Type B pancreatic cell (in vitro differentiated cells): ENCODE measurements at places on chromosomes 11 and 22. TPM values are rescaled to one million over a fixed set of nuclear protein-coding genes. Genes with fewer than 3 reads are reported as not detected.

DNA sequence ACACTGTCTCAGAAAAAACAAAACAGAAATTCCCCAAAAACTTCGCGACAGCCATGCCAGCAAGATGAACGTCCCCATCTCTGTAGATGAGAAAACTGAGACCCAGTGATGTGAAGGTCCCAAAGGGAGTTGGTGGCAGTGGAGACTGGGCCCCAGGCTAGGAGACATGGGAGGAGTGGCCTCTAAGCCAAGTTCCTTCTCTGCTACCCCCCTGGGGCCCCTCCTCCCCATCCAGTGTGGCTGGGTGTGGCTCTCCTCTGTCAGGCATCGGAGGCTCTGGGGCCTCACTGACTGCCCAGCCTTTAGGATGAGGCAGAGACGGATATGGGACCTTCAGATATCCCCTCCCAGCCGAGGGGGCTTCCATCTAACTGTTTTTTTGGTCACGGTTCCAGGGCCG lies 9.8 kb downstream of the RELT start:
- peak overlapping the region; percentile 66 for H3K27ac ChIP-seq
- DNase-seq: no peak
- no peak overlapping the region for H3K4me3 ChIP-seq
- H3K27me3 ChIP-seq: no peaks in the 10 kb centered on the region
- no peaks in the 10 kb centered on the region for H3K36me3 ChIP-seq

GRCh38 chr11:57905439-57905838 lies 118.2 kb upstream of the OR9Q1 start:
- no peaks in the 10 kb centered on the region for H3K27me3 ChIP-seq
- H3K4me1 ChIP-seq: peaks cover 6% of the 10 kb centered on the region
- H3K4me3 ChIP-seq: peak overlapping the region; percentile 39
- DNase-seq: no peak
- peak overlapping the region; percentile 50 for H3K27ac ChIP-seq

DNA sequence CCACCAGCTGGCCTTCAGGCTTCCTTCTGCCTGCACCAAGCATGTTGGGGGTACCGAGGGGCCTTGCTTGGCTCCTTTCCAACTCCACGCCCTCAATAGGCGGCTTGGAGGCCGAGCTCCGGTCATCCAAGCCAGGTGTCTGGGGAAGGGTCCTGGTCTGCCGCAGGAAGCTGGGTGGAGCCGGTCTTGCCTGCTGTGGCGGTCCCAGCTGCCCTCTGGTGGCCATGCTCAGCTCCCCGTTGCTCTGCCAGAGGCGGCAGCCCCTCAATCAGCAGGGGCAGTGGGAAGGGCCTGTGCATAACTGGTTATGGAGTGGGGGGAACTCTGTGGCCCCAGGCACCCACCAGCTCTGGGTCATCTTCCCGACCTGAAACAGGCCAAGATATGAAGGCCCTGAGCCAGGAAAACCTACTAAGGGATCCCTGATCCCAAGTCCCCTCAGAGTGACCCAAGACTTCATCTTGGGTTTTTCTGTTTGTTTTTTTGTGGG lies 3.2 kb downstream of the ARVCF start:
- no peak overlapping the region for H3K27ac ChIP-seq
- H3K4me3 ChIP-seq: no peak overlapping the region
- DNase-seq: no peak
- no peaks in the 10 kb centered on the region for H3K36me3 ChIP-seq

GRCh38 chr11:63611395-63611747 lies 2.9 kb downstream of the PLAAT3 start:
- peak overlapping the region; percentile 52 for H3K27ac ChIP-seq
- peak overlapping the region; percentile 66 for H3K4me3 ChIP-seq
- peaks cover 15% of the 10 kb centered on the region for H3K27me3 ChIP-seq
- DNase-seq: no peak

GRCh38 chr11:88203604-88204003 lies 28.4 kb upstream of the RAB38 start:
- DNase-seq: no peak
- H3K27ac ChIP-seq: no peak overlapping the region
- no peak overlapping the region for H3K4me3 ChIP-seq
- H3K4me1 ChIP-seq: no peaks in the 10 kb centered on the region

DNA sequence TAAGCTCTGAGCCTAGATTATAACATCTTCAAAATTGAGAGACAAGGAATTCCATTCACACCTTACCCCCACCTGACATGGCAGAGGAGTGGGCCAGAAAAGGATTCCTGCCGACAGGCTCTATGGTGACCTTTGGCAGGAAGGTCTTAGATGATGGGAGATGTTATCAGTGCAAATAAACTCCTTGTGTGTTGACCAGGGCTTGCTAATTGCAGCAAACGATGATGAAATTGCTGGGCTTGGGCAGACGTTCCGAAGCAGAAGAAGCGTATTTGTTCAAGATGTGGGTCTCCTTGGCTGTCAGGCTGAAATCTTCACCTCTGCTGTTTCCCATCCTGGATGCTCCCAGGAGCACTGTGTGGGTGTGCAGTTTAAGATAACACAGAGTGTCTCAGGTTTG lies 183.7 kb upstream of the CADM1 start:
- DNase-seq: no peak
- H3K27ac ChIP-seq: no peak overlapping the region
- peaks cover 38% of the 10 kb centered on the region for H3K27me3 ChIP-seq
- peaks cover 6% of the 10 kb centered on the region for H3K36me3 ChIP-seq
- H3K4me1 ChIP-seq: peaks cover 3% of the 10 kb centered on the region

- H3K4me1 ChIP-seq: no peaks in the 10 kb centered on the region
- H3K27me3 ChIP-seq: no peaks in the 10 kb centered on the region
- peaks cover 11% of the 10 kb centered on the region for H3K36me3 ChIP-seq
- no peak overlapping the region for H3K27ac ChIP-seq
- no peak overlapping the region for H3K4me3 ChIP-seq
Observed at GRCh38 chr11:27339941-27340340, 23.1 kb downstream of the CCDC34 start.

GRCh38 chr11:3849297-3849874 lies 6.1 kb upstream of the STIM1 start:
- no peak overlapping the region for H3K27ac ChIP-seq
- no peaks in the 10 kb centered on the region for H3K36me3 ChIP-seq
- no peak overlapping the region for H3K4me3 ChIP-seq
- H3K4me1 ChIP-seq: peaks cover 5% of the 10 kb centered on the region
- DNase-seq: no peak

GRCh38 chr11:73577496-73577917 lies 20.4 kb downstream of the FAM168A start:
- no peak overlapping the region for H3K27ac ChIP-seq
- no peaks in the 10 kb centered on the region for H3K27me3 ChIP-seq
- H3K4me1 ChIP-seq: peaks cover 24% of the 10 kb centered on the region
- no peak for DNase-seq

TMPRSS13 gene
- 6.9 and 22.7 TPM in 2 replicates for total RNA-seq

CASP12 gene
- total RNA-seq: not detected in 2 replicates

APOBEC3B gene
- 6.7 and 7.1 TPM in 2 replicates for total RNA-seq

SCN2B gene
- 2.8 TPM in 1 of 2 replicates, not detected in the other for total RNA-seq

IMMP1L gene
- total RNA-seq: 27.7 and 35.2 TPM in 2 replicates

TRIM22 gene
- total RNA-seq: 27.4 and 72.5 TPM in 2 replicates

CCDC73 gene
- total RNA-seq: 0.07 TPM in 1 of 2 replicates, not detected in the other
